ENCODE measurements at places on chromosomes 1 and 21.

GRCh38 chr21:31151156-31152045 lies 113.1 kb upstream of the KRTAP19-8 start:
- DNase-seq, result no peak

GRCh38 chr1:107600607-107601160 lies 364.3 kb downstream of the VAV3 start:
- DNase-seq, result no peak

DNA sequence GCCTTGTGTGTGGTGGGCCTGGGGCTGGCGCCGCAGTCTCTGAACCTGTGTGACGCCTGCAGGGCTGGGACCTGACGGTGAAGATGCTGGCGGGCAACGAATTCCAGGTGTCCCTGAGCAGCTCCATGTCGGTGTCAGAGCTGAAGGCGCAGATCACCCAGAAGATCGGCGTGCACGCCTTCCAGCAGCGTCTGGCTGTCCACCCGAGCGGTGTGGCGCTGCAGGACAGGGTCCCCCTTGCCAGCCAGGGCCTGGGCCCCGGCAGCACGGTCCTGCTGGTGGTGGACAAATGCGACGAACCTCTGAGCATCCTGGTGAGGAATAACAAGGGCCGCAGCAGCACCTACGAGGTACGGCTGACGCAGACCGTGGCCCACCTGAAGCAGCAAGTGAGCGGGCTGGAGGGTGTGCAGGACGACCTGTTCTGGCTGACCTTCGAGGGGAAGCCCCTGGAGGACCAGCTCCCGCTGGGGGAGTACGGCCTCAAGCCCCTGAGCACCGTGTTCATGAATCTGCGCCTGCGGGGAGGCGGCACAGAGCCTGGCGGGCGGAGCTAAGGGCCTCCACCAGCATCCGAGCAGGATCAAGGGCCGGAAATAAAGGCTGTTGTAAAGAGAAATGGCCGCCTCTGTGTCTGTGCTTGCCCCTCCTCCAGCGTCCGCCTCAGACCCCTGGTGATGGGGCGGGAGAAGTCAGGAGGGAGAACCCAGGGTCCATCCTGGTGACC lies 788 bp downstream of the ISG15 start:
- DNase-seq, result no peak

DNA sequence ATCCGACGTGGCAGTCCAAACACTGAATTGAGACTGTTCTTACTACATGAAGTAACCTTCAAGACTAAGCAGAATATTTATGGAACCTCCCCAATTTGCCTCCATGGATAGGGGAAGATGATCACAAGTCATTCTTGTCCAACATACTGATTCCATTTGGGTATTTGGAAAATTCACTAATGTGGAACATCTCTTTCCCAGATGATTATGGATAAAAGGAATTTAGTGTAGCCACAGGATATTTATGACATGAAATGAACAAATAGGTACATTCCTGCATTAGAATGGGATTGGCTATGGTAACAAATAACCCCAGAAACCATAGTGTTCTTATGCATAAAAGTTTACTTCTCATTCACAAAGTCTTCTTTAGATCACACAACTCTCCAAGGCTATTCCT lies 40.2 kb upstream of the SGIP1 start:
- no peak for DNase-seq

DNA sequence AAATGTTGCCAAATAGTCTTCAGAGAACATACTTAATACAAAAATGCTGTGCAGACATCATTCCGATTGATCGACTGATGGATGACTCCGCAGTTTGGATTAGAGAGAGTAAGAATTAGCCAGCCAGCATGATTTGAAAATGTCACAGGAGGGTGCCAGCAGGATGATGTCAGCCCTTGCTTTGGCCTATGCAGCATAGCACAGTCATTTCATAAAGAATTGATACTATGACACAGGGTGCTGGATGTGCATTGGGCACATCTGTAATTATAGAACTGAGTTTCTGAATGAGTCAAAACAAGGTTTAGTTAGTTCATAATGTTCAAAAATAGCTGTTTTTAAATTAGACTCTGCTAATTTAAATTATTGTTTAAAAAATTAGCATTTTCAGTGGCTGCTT lies 21.6 kb upstream of the TRAF5 start:
- DNase-seq, result no peak

- DNase-seq, result no peak
Observed at GRCh38 chr1:177729646-177730045, 240.2 kb downstream of the SEC16B start.

- DNase-seq, result no peak
Observed at GRCh38 chr1:16249596-16250241, 12.7 kb upstream of the CPLANE2 start.

DNA sequence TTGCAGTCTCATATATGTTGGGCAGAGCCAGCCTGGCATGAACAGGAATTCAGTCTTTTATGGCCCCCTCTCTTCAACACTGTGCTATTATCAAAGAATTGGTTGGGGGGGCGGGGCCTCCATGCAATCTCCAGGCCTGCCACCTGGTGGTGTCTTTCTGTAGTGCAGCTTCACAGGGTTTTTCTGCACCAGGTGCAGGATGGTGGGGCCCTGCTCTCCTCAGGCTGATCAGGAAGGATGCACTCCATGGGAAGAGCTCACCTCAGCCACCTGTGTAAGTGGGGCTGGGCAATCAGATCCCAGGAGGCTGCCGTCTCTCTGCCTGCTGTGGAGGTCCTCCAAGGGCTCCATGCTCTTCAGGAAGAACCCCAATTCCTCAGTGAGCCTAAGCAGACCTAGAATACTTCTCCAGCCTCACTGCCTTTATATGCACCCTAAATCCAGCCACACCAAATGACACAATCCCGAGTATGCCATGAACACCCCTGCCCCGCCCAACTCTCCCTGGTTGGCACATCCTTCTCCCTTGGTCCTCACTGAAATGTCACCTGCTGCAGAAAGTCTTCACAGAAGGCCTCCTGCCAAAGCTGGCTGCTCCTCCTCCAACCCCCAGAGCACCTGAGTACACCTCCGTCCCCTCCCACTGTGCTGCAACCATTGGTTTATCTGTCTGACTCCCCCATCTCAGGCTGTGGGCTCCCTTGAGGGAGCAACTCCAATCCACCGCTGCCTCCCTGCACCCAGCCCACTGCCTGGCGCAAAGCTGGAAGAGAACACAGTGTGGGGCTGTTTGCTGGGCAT lies 16.5 kb downstream of the STK40 start:
- peak; percentile 20 for DNase-seq

GRCh38 chr1:240722788-240723187 lies 110.8 kb upstream of the GREM2 start:
- DNase-seq, result no peak

GRCh38 chr1:59204001-59204400 lies 92.9 kb upstream of the FGGY start:
- DNase-seq, result no peak

GRCh38 chr1:229124520-229125124 lies 146.3 kb upstream of the RAB4A start:
- DNase-seq, result no peak

DNA sequence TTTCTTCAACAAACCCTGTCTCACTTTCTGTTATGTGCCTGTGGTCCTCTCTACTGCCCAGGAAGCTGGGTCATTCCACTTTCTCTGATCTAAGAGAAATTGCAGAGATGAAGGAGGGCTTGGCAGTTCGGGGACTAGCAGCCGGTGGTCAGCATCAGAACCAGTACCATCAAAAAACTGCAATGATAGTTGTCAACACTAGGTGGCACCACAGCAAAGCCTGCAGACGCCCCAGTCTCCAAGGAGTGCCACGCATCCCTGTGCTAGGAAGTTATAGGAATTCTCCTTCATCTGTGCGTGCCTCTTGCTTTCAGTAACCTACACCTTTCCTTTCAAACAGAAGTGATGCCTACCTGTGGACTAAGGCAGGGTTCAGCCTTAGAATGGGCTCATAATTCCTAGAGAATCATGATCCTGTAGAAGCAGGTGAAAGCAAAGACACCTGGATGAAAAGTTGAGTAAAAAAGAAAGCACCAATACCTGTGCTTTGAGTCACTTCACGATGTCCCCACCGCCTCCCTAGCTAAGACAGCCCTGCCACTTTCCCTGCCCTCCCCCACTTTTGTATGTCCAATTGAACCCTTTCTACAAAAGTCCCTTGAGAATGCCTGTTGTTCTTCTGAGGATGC lies 129.2 kb downstream of the ADAMTS1 start:
- DNase-seq, result no peak

- DNase-seq, result no peak
Observed at GRCh38 chr1:155909894-155910293, 1.3 kb downstream of the RIT1 start.

GRCh38 chr1:88763649-88764406 lies 79.8 kb downstream of the PKN2 start:
- no peak for DNase-seq

GRCh38 chr21:29299046-29299915 lies 559 bp downstream of the BACH1 start:
- DNase-seq, result peak; percentile 34

DNA sequence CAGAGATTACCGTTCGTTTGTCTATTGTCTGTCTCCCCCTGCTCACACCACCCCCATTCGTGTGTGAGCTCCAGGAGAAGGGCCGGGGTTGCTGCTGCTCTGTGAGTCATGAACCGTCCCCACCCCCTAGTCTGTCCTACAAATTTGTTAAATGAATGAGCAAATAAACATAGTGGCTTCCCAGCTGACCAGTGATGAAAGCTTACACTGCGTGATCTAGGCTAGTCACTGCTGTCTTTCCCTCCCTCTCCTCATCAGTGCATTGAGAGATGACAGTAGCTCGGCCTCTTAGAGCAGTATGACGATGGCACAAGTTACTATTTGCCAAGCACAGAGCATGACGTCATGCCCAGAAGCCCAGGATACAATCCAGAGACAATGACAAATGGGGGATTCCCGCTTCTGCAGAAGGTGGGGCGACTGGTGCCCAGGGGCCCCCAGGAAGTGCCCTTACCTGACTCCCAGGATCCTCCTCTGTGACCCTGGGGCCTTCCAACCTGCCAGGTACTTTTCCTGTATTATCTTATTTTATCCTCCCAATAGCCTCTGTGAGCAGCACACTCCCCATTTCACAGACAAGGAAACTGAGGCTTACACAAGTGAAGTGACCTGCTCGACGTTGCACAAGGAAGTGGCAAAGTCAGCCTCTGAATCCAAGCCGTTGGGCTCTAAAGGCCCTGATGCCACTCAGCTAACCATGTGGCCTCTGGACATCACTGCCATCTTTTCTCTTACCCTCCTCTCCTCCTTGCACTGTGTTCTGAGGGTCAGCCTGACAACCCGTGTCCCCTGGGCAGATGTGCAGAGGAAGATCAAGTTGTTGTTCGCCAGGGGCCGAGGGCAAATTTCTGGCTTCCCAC lies 8.6 kb upstream of the EPHA2 start:
- DNase-seq, result no peak

DNA sequence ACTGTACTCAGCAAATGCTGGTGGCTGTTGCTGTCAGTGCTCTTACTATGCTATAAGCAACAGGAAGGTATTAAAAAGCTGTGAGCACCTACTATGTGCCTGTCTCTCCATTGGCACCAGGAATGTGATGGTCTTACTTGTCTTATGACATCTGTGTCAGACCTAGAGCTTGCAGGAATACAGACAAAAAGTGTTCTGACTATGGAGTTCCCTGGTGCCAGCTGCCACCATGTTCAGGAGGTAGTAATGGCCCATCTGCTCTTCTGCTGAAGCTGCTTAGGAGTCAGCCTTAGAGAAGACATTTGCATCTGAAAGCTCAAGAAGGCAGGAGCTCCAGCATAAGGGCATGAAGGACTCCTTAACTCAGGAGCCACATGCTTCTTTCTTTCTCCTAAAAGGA lies 52.3 kb downstream of the MAB21L3 start:
- no peak for DNase-seq

GRCh38 chr1:6465461-6466005 lies 440 bp downstream of the TNFRSF25 start:
- no peak for DNase-seq

GRCh38 chr1:37434292-37435225 lies 39.8 kb upstream of the ZC3H12A start:
- peak; percentile 25 for DNase-seq

DNA sequence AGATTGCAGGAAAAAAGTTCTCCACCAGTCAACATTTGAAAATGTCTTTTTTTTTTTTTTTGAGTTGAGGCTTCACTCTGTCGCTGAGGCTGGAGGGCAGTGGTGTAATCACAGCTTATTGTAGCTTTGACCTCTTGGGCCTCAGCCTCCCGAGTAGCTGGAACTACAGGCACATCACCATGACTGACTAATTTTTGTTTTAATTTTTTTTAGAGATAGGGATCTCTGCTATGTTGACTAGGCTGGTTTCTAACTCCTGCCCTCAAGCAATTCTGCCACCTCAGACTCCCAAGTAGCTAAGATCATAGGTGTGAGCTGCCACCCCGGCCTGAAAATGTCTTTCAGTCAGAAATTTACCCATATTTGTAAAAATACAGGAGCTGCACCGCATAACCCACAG lies 30.6 kb upstream of the USP24 start:
- no peak for DNase-seq

- DNase-seq, result no peak
Observed at GRCh38 chr1:20978413-20978812, 191.3 kb upstream of the HP1BP3 start.

DNA sequence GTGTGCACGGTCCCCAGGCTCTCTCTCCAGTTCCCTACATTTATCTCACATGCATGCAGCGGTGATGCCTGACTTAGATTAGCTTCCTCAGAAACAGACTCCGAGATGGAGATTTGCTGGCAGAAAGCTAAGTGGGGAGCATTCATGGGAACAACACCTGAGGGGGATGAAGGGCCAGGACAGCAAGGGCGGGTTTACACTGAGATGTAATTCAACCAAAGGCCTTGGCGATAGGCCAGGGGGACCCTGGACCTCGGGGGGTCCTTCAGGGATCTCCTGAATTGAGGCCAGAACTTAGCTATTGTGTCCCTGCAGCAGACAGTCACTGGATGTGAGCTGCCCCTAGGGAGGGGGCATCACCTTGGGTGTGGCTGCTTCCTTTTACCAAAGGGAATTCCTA lies 246.1 kb upstream of the CSF3R start:
- no peak for DNase-seq

DNA sequence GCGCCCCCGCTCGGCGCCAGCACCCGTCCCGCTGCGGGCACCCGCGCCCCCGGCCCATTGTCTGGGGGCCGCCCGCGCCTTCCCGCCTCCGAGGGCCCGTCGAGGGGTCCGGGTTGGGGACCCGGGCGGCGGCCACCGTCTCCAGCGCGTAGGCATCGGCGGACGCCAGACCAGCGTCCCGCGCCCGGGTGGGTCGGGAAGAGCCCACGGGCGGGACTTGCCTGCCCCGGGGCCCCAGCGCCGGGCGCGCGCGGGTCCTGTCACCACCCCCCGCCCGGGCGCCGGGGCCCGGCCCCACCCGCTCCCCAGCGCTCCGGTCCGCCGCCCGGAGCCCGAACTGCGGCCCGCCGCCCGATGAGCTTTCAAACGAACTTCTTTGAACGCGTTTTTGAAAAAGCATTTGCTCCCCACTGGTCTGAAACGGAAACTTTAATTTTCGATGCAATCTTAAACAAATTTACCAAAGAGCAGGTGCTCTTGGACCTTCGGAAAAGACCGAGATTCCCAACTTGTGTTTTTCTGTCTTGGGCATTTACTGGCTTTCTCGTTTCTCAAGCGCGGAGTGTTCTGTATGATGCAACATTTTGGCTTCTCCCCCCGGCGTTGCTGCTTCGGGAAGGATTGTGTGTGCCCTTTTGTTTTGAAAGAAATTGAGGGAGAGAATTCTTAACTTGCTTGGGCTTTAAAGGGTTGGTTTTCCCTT lies 615 bp downstream of the CLIC4 start:
- DNase-seq, result no peak

Measured in GOT3 (cell line).